Esophagus squamous epithelium (tissue), 5 donors: ENCODE measurements at places on chromosomes 7 and 10.

DNA sequence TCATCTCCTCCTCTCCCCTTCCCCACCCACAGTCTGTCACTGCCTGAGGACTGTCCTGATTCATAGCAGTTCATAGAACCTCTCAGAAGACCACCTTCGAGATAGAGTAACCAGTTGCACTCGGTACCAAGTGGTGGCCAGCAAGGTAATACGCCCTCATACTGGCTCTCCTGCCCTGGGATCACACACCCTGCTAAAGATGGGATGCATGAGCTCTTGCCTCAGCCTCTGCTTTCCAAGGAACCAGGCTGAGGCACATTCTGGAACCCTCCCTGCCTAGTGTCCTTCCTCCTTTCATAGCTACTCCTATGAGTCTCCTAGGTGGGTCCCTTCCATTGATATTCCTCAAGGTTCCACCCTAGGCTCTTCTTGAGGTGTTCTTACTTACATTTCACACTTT lies 15.5 kb downstream of the CFAP43 start:
- DNase-seq, result no peak

- DNase-seq, result no peak
Observed at GRCh38 chr10:132939378-132939955, 2.9 kb downstream of the CFAP46 start.

GRCh38 chr10:61188101-61188500 lies 244.1 kb upstream of the RHOBTB1 start:
- no peak for DNase-seq

DNA sequence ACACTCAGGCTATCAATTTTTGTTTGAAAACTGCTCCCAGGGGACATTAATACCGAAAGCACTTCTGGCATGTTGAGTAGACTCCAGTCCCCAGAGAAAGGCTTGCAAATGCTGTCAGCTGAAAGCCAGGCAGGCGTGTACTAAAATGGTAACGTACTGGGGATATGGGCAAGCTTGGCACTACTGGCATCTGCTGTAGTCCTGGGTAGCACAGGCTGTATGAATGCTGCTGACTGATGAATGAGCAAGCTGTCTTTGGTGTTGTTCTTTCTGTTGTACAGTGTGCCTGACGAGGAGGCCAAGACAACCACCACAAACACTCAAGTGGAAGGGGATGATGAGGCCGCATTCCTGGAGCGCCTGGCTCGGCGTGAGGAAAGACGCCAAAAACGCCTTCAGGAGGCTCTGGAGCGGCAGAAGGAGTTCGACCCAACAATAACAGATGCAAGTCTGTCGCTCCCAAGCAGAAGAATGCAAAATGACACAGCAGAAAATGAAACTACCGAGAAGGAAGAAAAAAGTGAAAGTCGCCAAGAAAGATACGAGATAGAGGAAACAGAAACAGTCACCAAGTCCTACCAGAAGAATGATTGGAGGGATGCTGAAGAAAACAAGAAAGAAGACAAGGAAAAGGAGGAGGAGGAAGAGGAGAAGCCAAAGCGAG lies 53.5 kb upstream of the AGBL3 start:
- no peak for DNase-seq

GRCh38 chr7:73905360-73905759 lies 44.4 kb downstream of the TMEM270 start:
- no peak for DNase-seq

- DNase-seq, result no peak
Observed at GRCh38 chr7:29146888-29147609, 712 bp upstream of the CPVL start.

DNA sequence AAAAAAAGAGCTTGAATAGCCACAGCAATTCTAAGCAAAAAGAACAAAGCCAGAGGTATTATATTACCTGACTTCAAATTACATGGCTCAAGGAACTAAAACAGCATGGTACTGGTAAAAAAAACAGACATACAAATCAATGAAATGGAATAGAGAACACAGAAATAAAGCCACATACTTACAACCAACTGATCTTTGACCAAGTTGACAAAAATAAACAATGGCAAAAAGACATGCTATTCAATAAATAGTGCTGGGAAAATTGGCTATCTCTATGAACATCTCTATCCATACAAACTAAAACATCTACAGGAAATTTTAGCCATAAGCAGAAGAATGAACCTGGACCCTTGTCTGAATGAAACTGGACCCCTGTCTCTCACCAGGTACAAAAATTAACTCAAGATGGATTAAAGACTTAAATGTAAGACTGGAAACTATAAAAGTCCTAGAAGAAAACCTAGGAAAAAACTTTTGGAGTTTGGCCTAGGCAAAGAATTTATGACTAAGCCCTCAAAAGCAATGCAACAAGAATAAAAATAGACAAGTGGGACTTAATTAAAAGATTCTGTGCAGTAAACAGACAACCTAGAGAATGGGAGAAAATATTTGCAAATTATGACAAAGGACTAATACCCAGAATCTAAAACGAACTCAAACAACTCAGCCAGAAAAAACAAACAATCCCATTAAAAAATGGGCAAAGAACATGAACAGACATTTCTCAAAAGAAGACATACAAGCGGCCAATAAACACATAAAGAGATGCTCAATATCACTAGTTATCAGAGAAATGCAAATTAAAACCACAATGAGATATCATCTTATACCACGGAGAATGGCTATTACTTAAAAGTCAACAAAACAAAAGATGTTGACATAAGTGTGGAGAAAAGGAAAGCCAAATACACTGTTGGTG lies 72.8 kb upstream of the DDC start:
- DNase-seq, result no peak

- DNase-seq, result no peak
Observed at GRCh38 chr7:12210179-12211053, 678 bp upstream of the TMEM106B start.

GRCh38 chr7:149321978-149322541 lies 60.1 kb downstream of the ZNF783 start:
- DNase-seq, result no peak

- DNase-seq, result no peak
Observed at GRCh38 chr10:121678631-121679174, 80.5 kb upstream of the FGFR2 start.

DNA sequence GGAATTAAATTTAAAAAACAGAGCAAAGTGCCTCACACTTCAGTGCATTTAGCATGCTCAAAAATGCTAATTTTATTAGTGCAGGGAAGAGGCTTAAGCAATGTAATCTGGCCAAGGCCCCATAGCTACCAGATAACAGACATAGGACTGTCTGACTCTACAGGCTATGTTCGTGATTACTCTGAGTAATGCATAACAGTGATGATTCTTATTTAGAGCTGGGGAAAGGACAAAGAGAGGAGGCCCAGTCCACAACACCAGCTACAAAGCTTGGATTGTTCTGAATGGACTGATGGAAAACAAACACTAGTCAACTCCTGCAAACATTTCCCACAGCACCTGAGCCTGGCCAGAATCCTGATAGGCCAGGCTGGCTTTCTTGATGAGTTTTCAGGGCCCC lies 8.4 kb upstream of the CH25H start:
- DNase-seq, result no peak

- no peak for DNase-seq
Observed at GRCh38 chr10:113525713-113526112, 27.1 kb upstream of the HABP2 start.

DNA sequence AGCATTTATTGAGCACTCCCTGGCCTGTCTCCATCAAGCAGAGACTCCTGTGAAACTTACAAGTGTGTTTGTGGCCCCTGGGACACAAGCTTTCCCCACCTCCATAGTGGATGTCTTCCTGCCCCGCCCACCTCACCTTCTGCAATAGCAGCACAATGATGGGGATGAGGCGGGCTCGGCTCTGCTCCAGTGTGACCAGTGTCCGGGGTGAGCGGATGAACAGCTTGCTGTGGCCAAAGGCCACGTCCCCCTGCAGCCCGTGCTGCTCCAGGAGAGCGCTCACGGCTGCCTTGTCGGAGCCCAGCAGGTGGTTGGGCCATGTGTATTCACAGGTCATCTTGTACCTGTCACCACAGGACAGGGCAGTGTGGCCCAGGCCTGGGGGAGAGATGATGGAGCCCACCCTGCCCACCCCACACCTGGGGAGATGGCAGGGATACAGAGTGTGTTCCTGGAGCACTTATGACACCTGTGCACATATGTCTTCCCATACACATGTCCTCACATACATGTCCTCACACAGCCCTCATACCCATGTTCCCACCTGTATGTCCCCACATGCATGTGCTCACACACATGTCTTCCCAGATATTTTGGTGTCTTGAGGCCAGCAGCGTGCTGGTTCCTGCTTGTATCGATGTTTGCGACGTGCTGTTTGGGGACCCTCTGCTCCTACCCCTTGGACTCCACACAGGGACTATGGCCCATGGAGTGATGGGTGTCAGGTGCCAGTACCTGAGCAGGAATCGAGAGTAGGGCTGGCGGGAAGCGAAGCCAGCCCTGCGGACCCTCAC lies 12.7 kb downstream of the MYO1G start:
- DNase-seq, result no peak

- no peak for DNase-seq
Observed at GRCh38 chr7:66296001-66296521, 90.9 kb downstream of the TPST1 start.

GRCh38 chr10:43825421-43825820 lies 176.7 kb upstream of the ZNF32 start:
- DNase-seq, result no peak

- no peak for DNase-seq
Observed at GRCh38 chr10:86600296-86600695, 54.1 kb upstream of the OPN4 start.

- DNase-seq, result no peak
Observed at GRCh38 chr10:119289227-119289920, 82.0 kb downstream of the GRK5 start.

DNA sequence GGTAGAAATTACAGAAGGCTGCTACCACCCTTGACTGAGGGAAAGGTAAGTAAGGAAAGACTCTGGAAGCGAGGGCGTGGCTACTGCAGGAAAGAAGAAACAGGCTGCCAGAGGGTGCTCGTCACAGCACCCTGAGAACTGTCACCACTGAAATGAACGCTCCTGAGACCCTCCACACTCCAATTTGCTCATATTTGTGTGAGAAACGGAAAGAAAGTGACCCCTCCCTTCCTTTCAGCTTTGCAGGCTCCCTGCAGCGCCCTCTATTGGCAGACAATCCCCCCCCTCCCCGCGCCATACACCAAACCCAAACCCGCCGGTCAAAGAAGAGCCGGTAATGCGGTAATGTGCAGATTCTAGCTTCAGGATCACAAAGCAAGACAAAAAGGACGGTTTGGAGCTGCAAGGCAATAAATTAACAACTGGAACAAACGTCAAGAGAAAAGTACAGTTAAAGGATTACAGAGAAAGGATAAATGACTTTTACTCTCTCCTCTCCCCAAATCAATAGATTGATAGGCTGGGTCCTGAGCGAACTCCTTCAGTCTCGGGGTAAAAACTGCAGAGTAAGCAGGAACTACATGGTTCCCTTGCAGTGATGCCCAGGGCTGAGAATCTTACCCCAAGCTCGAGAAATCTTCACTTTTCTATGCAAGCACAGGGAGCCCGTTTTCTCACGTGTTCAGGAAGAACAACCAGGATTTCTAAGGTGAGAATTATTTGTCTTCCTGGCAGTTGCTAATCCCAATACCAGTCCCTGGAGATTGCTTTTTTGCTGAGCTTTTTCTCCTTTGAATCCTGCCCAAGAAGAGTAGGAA lies 47.6 kb downstream of the STEAP1B start:
- DNase-seq, result no peak

- no peak for DNase-seq
Observed at GRCh38 chr10:125661941-125662515, 20.9 kb downstream of the TEX36 start.

DNA sequence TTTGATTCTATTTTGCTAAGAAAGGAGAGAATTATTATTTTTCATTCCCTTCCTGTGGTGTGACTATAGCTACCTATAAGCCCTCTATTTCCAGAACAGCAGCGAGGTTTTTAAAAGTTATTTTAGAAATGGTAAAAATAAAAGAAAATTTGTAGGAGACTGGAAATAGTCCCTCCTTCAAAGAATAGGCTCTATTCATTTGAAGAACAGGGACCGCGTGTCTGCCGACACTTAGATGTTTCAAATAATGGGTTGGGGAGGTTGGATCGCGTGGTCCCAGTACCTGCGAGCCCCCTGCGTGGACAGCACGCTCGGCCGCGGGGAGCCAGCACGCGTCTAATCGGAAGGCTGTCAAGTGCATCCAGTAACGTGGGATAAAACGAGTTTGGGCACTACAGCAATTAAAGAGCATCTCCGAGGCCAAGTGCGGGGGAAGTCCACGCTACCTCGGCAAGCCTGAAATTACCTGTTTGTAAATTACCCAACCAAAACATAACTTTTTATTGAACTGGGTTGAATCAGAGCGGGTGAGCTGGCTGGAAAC lies 1.0 kb downstream of the CACNA2D1 start:
- no peak for DNase-seq

GRCh38 chr10:24824536-24824935 lies 100.8 kb upstream of the ARHGAP21 start:
- no peak for DNase-seq

GRCh38 chr10:89086801-89087521 lies 96.4 kb downstream of the FAS start:
- DNase-seq, result no peak

GRCh38 chr7:86653919-86654659 lies 10.4 kb downstream of the GRM3 start:
- no peak for DNase-seq

DNA sequence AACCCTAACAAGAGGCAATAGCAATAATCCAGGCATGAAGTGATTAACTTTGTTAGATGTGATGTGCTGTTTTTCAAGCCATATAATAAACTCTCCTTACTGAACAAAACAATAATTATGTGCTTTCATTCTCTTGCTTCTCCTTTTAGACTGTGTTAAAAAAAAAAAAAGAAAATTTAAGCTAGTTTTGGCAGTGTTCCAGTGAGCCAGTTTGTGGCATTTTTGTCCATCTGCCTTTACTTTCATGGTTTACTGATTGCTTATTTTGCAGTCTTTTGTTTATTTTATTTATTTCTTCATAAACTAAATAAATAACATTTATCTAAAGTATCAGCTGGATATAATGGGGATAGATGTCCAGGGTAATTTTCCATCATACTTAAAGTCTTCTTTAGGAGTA lies 625.3 kb downstream of the CNTNAP2 start:
- no peak for DNase-seq

- no peak for DNase-seq
Observed at GRCh38 chr10:24010436-24010970, 198.4 kb upstream of the KIAA1217 start.

GRCh38 chr7:128777156-128778123 lies 1.8 kb upstream of the OPN1SW start:
- DNase-seq, result no peak

DNA sequence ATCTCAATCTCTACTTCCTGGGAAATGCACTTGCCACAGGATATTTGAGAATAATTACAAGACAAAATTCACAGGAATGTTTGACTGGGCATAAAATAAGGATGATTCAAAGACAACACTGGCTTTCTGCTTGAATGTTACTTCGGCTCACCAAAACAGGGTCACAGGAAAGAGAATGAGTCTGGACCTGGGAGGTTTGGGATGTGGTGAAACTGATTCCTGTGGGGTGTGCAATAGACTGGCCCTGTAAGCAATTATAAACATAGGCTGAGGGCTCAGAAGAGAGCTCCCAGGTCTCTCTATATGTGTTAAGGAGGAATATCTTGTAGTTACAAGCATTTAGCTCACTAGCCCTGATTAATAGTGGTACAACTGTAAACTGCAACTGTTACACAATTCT lies 613.9 kb upstream of the CELF2 start:
- DNase-seq, result no peak
